ENCODE measurements at places on chromosomes 16 and 17.

- peak; percentile 73 for DNase-seq
These were observed 6.1 kb upstream of the ITGAM start for GRCh38 chr16:31253642-31254045.

DNA sequence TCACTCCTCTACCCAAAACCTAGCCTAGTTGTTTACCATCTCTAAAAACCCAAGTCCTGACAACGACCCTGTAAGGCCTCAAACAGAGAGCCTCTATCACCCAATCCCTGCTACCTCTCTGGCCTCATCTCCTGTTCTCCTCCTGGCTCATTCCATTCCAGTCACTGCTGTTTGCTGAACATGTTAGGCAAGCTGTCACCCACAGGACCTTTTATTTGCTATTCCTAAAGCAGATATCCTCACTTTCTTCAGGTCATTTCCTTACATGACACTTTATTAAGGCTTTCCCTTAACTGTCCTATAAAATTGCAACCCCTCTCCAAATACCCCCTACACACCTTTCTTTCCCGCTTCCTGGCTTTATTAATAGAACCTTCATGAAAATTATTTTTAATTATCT, 85.1 kb downstream of the KANSL1 start:
- no peak for DNase-seq

- no peak for DNase-seq
These were observed 50.3 kb downstream of the PITPNC1 start for GRCh38 chr17:67427424-67427823.

DNA sequence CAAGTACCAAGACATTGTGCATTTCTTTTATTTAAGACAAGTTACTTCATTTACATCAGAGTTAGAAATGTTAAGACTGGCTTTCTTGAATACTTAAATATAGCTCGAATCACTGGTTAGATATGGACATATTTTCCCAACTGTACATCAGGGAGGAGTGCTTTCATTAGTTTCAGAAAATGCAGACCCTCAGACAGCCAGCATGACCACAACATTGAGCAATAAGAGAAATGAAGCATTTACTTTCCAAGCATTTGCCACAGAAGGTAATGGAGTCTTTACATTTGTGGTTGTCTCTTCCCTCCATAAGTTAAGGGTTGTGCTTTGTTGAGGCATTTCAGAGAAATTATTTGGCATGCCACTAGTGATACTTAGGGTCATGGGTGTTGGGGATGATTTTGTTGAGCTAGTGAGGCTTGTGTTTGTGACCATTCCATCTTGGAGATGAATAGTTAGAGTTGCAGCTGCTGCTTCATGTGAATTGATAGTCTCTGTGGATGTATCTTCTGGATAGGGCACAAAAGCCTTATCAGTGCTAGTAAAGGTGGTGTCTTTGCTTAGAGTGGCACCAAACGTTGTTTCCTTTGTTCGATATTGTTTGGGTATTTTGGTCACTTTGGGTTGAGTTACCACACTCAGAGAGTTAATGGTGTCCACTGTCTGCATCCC, 2.1 kb downstream of the OMG start:
- no peak for DNase-seq

DNA sequence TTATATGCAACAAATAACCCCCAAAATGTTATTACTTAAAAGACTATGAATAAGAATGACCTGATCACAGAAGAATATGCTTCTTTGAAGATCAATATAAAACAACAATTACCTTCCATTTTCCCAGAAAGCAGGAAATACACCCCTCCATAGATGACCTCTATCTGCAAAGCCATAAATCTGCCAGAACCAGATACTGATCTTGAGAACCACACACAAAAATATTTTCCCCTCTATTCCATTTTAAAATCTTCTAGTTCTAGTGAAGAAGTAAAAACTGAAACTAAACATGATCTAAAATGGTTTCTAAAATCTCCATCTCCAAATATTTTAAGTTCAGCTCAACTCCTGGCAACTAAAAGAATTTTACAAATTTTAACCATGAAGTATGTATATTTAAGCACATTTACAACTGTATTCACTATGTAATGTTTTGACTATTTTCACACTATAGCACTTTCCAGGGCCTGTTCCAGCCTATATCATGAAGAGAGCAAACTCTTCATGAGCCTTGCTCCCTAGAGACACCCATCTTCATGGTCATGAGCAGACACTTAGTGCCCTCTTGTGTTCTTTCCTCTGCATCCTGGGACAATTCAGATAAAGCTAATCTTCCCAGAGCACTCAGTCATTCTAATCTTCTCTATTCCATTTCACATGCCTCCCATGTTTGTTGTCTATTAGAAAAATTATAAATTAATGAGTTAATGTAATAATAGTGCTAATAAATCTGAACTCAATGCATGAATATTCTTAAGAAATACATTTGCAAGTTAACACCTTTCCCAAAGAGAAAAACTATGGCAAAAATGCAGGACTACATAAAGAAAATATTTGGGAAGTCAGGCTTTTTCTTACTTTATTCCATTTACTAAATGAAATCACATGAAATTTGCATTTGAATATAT, 87.0 kb downstream of the HELZ start:
- DNase-seq = no peak

- DNase-seq = no peak
These were observed 42.5 kb downstream of the AKAP10 start for GRCh38 chr17:19935169-19935568.

DNA sequence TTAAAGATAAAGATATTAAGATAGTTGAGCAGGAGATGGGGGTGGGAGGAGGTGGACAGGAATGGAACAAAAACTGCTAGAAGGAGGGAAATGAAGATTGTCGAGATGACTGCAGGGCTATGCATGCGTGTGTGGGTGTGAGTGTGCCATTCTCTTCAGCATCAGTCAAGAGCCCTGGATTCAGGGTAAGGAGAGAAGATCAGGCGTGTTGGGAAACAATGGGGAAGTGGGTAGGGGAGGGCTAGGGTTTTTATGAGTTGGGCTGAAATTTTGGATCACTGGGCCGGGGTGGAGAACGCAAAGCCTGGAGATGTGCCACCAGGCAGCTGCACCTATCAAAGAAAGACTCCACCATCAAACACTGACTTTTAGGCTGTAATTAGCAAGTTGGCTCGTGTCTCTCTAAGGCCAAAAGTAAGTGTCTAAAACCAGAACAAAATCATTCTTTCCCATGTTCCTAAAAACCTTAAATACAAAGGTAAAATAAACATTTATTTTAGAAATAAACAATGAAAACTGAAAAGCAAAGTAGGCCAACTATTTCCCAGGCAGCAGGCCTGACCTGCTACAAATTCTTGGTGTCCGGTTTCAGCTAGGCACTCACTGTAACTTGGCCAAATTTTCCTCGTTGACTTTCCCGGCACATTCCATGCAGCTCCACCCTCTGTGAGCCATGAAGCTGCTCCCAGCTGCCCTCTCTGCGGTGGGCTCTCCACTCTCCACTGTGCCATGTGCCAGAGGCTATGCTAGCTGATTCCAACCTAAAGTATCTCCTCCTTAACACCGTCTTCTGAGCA, 4.2 kb downstream of the CDRT4 start:
- no peak for DNase-seq

DNA sequence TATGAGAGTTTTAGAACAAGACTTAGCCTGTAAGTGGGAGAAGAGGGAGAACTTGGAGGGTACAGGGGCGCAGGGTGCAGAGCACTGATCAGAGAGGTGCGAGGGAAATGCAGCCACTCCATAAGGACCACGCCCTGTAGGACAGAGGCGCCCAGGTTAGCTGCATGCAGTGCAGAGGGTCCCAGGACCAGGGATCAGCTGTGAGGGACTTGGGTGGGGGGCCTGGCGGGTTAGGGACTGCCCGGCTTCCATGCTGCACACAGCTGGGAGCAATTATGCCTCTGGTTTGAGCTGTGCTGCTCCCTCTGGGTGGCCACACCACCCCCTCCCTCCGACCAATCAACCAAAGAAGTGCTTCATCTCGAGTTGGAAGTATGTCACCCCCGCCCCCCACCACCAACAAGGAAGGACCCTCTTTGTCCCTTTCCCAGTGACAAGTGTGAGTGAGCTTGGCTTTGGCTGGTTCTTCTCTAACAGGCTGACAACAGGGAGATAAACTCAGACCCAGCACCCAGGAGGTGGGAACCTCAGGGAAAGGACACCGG, 22.2 kb upstream of the CLEC18A start:
- no peak for DNase-seq
